ENCODE measurements at places on chromosomes 12 and 14.

DNA sequence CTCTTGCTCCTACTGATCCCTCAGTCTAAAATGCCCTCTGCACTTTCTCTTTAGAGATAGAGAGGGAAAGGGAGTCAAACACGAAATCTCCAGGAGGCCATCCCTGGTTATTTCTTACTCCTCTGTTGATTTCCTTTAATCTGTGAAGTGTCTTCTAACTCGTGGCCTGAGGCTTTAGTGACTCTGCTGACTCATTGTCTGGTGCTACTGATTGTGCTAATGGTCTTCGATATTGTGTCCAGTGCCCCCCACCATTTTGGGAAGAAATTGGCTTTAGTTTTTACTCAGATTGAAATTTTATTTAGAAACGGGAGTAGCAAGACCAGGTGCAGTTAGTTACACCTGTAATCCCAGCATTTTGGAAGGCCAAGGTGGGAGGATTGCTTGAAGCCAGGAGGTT, 839 bp downstream of the CLEC9A start:
- no peak for DNase-seq

GRCh38 chr14:68774771-68775613, 17.9 kb downstream of the ZFP36L1 start:
- no peak for DNase-seq

- no peak for DNase-seq
These were observed 28.3 kb upstream of the ZFP36L1 start for GRCh38 chr14:68820999-68821683.

DNA sequence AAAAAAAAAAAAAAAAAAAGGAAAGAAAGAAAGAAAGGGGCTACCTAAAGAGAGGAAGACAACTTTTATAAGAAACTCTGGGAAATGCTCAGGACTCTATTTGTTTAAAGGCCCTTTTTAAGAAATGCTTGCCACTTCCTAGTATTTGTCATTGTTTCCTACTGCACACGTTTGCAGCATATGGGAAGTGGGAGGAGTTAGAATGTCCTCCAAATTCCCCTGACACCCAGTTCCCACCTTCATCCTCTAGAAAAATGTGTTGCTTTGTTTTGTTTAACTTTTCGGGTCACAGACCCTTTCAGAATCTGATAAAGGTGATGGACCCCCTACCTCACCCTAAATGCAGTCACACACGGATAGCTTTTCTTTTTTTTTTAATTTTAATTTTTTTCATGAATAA, 40.8 kb downstream of the NINJ2 start:
- no peak for DNase-seq

GRCh38 chr14:93832081-93832480, 43.8 kb upstream of the PRIMA1 start:
- no peak for DNase-seq

GRCh38 chr12:127810041-127810440, 456.9 kb upstream of the TMEM132C start:
- DNase-seq = no peak

- no peak for DNase-seq
These were observed 23.5 kb downstream of the RBMS2 start for GRCh38 chr12:56545023-56545604.

- no peak for DNase-seq
These were observed 29.4 kb upstream of the ETFBKMT start for GRCh38 chr12:31629756-31630732.

Data from CD4-positive, alpha-beta T cell treated with Interleukin-6 at 100 ng/mL for 8 hours (primary cell).